Activated CD4-positive, alpha-beta T cell treated with anti-CD3 and anti-CD28 coated beads for 4 hours (primary cell): ENCODE measurements at places on chromosomes 11 and 22.

DNA sequence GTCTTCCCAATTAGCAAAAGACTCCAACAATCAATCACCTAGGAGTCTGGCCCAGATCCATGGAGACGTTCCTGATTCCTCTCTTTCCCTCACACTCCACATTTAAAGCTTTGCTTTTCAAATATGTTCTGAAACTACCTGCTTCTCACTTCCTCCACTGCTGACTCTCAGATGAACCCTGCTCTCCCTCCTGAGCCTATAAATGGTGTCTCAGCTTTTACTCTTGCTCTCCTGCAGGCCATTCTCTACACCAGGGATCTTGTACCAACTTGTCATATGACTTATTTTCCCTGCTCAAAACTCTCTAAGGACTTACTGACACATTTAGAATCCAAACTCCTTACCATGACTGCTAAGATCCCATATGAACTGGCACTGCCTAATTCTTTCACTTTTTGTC lies 138.4 kb upstream of the DDI1 start:
- no peak for DNase-seq

- DNase-seq, result no peak
Measured at GRCh38 chr22:50323900-50324299, 2.9 kb downstream of the DENND6B start.

DNA sequence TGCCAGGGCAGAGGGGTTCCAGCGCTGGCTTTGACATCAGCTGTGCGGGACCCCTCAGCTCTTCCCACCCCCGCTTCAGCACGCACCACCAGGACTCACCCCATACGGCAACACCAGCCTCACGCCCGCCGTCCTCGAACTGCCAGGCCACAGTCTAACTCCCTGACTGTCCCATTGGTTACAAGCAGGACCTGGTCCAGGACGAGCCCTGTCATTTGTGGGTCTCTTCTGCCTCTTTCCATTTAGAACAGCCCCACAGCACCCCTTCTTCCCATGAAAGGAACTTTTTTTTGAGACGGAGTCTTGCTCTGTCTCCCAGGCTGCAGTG lies 81.7 kb downstream of the PHF21B start:
- no peak for DNase-seq

GRCh38 chr11:74948546-74948897 lies 369 bp downstream of the XRRA1 start:
- no peak for DNase-seq

- no peak for DNase-seq
Measured at GRCh38 chr11:50298182-50298988, 265.7 kb downstream of the OR4C45 start.

DNA sequence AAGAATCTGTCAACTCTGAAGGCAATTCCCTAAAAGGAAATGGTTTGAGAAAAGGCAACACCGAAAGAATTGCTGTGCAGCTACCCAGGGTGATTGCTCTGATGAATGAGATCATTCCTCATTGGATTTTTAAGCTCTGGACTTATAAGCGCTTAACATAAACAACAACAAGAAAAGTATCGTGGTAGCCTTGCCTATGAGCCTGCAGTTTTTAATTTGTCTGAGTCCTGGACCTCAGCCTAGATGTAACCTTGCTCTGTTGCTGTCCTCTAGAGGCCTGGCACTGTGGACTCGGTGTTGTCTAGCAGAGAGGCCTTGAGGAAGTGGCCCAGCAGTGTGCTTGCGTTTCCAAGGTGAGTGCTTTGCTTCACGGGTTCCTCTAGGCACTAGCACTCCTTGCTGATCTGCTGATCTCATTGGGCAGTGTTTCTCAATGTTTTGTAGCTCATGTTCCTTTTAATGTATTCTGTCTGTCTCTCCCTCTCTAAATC lies 20.4 kb downstream of the CCDC81 start:
- no peak for DNase-seq

GRCh38 chr11:120648771-120649170 lies 137.2 kb downstream of the GRIK4 start:
- DNase-seq, result no peak

- DNase-seq, result peak; percentile 76
Measured at GRCh38 chr11:64900263-64900678, 16.7 kb downstream of the ATG2A start.

- DNase-seq, result no peak
Measured at GRCh38 chr11:9568854-9569587, 4.4 kb upstream of the WEE1 start.

DNA sequence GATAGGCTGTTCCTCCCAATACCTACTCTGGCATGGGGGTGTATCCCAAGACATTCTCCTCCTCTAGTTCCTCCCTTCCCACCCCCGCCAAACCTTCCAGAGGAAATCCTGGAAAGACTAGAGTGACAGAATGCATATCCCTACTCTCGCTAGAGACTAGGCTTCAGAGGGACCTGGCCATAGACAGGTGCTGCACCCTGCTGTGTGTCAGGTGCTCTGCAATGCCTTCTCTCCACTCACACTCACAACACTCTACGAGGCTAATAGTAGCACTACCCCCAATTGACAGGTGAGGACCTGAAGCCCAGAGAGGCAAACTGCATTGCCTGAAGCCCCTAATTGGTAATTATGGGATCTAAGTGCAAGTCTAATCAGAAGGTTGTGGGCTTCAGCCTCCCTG lies 46.2 kb upstream of the LMO1 start:
- no peak for DNase-seq

GRCh38 chr11:121800731-121801393 lies 315.2 kb downstream of the BLID start:
- DNase-seq, result no peak

DNA sequence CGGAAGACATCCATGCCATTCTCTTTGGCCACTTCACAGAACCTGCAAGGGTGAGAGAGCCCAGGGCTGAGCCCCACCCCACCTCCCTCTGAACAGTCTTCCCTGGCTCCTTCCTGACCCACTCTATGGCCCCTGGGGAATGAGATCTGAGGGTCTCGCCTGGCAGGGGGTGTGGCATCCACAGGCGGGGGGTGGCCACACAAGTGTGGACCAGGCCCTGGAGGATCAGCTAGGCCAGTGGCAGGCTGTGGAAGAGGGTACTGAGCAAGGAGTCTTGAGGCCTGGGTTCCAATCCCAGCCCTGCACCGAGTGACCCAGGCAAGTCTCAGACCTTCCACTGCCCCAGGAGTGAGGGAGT lies 5.6 kb upstream of the LRFN4 start:
- no peak for DNase-seq

DNA sequence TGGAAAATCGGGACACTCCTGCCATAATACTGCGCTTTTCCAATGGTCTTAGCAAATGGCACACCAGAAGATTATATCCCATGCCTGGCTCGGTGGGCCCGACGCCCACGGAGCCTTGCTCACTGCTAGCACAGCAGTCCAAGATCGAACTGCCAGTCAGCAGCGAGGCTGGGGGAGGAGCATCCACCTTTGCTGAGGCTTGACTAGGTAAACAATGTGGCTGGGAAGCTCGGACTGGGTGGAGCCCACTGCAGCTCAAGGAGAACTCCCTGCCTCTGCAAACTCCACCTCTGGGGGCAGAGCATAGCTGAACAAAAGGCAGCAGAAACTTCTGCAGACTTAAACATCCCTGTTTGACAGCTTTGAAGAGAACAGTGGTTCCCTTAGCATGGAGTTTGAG lies 15.6 kb downstream of the PTH start:
- no peak for DNase-seq

DNA sequence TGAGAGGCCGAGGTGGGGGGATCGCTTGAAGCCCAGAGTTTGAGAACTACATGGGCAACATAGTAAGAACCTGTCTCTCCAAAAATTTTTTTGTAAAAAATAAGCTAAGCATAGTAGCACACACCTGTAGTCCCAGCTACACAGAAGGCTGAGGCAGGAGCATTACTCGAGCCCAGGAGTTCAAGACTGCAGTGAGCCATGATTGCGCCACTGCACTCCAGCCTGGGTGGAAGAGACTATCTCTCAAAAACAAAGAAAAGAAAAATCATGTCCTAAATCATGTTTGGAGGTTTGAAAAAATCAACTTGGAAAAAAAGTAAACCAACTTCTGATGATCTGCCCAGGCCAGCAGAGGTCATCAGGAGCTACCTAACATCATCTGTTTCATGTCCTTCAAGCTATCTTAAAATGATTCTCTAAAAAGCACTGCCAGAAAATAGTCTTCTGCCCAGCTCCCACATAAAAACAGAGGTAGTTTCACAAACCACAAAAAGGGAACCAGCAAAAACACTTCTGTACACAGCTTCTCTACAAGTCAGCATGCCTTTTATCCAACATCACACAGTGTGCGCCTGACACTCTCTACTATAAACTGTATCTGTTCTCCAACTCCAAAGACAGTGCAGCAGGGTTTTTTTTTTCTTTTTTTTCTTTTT lies 165.0 kb downstream of the SOX6 start:
- DNase-seq, result no peak

DNA sequence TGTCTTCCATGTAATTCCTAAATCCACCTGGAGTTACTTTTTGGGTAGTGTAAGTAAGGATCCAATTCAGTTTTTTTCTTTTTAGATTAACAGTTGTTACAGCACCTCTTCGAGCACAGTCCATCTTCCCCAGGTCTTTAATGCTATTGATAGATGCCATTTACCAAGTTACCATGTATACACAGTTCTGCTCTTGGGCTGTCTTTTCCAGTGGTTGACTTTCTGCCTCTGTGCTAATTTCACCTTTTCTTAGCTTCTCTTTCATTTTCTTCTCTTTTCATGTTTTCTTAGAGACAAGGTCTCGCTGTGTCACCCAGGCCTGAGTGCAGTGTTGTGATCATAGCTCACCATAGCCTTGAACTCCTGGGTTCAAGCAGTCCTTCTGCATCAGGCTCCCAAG lies 12.0 kb downstream of the ATXN10 start:
- DNase-seq, result no peak

DNA sequence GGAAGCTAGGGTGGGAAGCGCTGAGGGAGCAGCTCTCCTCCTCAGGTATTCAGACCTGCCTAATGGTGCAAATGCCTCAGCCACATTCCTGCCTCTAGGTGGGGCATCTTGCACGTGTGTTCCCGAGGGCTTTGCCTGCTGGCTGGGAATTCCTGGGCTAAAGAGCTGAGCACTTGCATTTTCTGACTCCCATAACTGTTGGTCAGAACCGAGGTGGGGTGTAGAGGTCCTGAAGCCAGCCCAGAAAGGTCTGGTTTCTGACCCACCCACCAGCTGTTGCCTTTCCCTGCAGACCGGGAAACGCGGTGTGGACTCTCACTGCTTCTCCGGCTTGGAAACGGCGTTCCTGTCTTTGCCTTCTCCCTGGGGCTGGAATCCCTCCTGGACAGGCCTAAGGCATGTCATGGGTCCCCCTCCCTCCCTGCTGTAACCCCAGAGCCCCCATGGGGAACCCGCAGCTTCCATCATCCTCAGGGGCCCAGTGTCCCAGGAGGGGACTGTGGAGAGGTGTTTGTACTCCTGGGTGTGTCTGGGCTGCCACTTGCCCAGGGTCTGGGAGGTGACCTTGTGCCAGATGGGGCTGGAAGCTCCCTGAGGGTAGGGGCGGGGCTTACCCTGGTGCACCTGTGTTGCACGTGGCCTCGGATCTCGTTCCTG lies 24.0 kb upstream of the SMIM38 start:
- no peak for DNase-seq

DNA sequence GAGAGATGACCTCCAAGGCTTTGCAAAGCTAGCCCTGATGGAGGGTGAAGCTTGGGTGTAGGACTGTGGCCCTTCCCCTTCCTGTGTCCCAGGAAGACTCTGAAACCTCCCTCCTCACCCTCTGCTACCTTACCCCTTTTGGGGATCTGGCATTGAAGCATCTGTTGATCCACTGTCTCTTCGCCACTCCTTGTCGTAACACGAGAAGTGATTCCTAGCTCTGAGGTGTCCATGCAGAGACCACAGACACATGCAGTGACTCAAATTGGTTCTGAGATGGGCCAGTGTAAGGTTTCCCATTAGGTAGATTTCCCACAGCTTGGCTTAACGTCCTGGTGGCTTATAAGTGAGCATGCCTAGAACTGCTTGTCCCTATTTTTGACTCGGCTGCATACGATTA lies 101.4 kb downstream of the ZBTB16 start:
- no peak for DNase-seq

- DNase-seq, result no peak
Measured at GRCh38 chr22:39469681-39470450, 13.1 kb downstream of the MGAT3 start.

GRCh38 chr22:37019309-37020191 lies at the start of the genes MPST and TST:
TSS of gene MPST (plus strand) at chr22:37019742. CDS start at chr22:37019837, 95 bp downstream.
TSS of gene TST (minus strand) at chr22:37019447. CDS start at chr22:37018732, 715 bp downstream.
- peak; percentile 15 for DNase-seq

DNA sequence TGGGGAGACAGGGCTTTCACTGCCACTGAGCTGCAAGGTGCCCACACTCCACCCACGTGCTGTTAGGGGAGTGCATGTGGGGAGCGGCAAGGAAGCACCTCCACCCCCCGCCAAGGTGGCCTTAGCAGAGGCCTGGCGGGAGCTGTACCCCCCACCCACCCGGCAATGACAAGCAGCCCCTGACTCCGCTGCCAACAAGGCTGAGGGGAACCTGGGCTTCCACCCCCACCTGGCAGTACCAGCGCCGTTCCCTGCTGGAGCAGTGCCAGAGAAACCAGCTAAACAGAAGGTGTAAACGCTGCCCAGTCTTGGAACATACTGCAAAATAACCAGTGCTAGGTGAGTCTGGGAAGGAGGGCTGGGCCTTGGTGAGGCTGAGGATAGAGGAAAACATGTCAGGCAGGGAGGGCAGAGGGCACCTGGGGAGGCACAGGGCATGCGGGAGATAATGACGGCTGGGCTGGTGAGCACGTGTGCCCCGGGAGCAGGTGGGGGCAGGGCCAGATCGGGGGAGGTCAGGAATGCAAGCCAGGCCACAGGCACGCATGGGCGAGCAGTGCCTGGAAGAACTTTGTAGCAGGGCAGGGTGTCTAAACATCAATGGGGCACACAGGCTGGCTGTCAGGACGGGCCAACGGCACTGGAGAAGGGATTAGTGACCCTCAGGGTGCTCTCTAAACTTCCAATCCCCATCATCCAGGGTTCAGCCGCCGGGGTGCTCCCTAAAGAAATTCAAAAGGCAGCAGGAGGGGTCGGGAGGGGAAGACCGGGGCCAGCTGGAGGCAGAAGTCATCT lies 6.6 kb downstream of the CERK start:
- peak; percentile 17 for DNase-seq

- DNase-seq, result no peak
Measured at GRCh38 chr22:46049726-46050450, 72.9 kb upstream of the WNT7B start.

GRCh38 chr11:35600331-35600838 lies 17.9 kb upstream of the FJX1 start:
- DNase-seq, result no peak

DNA sequence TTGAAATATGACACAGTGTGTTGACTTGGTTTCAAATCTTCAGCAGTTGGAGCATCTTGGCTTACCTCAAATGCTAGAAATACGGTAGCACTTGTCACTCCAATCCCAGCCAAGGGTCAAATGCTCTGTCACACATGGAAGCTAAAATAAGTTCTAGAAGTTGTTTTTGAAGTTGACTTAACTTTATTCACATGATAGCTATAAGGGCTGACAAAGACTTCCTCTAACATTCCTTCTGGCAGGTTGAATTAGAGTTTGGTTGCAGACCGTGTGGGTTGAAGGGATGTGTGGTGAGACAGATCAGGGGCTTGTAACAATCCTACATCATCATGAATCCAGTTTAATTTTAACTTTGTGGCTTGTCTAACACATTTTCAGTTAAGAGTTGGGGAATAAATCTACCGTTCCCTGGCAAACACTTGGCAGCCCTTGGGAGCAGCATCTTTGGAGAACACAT lies 4.6 kb downstream of the SLN start:
- DNase-seq, result no peak

- DNase-seq, result no peak
Measured at GRCh38 chr22:17152340-17152739, 6.7 kb downstream of the HDHD5 start.

- no peak for DNase-seq
Measured at GRCh38 chr11:12767027-12767426, 92.8 kb downstream of the TEAD1 start.

- no peak for DNase-seq
Measured at GRCh38 chr22:25762147-25762546, 20.2 kb downstream of the MYO18B start.

GRCh38 chr22:50062509-50063135 lies 4.5 kb upstream of the TTLL8 start:
- DNase-seq, result no peak
